NCI-H2029 treated with DMSO at 0.1 percent for 48 hours (cell line): ENCODE measurements at places on chromosomes 2 and 18.

GRCh38 chr18:79106084-79106483, 36.9 kb downstream of the ATP9B start:
- no peak for DNase-seq

- no peak for DNase-seq
Observed at GRCh38 chr18:73711256-73711655, 436.4 kb downstream of the FBXO15 start.

DNA sequence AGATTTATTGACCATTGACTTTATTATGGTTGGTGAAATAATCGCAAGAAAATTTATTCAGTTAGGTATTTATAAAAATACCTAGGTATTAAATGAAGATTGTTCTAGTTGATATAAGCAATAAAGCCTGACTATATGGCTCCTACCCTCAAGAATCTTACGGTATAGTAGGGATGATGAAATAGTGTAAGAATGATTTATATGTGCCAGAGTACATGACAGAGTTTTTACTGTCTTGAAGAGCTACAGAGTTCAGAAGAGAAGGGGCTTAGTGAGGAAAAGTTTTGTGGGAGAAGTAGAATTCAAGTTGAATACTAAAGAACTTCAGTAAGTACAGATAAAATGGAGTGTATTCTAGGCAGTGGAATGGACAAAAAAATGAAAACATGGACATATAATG, 9.7 kb downstream of the CREB1 start:
- DNase-seq = no peak

GRCh38 chr2:114046866-114047435, 157.1 kb downstream of the ACTR3 start:
- DNase-seq = no peak

DNA sequence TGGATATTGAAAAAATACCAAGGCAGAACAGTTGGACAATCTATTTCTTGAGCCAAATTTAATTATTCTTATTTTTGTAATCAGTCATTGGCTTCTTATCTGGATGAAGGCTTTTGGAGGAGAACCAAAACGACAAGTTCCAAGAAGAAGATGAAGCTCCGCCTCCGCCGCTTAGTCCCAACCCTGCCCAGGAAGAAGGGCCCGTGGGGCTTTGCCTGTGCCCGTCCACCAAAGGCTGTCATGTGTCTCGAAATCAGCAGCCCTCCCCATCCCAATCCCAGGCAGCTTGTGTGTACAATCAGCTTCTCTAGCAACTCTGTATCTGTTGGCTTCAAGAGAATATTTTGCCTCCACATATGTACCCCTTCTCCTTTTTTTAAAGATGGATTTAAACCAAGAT, 24.6 kb downstream of the PTRHD1 start:
- DNase-seq = no peak

DNA sequence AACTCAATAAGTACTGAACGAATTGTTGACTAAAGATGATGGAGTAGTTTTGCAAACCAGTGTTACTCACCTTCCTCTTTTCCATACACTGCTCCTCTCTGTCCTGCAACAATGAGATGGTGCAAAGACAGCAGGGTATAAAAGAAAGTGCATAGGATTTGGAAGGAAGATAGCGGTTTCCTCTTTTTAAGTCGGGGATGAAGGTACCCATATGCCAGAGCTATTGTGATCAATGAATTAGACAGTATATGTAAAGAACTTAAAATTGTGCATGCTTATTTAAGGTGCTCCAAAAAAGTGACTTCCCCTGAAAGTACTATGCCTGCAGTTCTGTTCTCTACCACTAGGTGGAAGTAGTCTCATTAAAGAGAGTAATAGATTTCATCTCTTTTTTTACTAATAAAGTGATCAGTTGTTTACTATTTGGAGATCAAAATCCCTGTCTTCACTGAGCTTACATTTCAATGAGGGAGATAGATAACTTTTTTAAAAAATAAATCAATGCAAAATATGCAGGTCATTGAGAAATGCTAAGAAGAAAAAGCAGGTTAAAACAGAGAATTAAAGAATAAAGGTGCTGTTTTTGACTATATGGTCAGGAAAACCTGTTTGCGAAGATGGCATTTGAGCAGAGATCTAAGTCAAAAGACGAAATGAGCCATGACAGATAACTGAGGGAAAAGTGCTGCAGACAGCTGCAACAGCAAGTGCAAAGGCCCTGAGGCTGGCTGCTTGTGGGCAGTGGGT, 339.7 kb upstream of the SLC14A2 start:
- no peak for DNase-seq

- DNase-seq = no peak
Observed at GRCh38 chr2:54549917-54550518, 93.9 kb downstream of the SPTBN1 start.

DNA sequence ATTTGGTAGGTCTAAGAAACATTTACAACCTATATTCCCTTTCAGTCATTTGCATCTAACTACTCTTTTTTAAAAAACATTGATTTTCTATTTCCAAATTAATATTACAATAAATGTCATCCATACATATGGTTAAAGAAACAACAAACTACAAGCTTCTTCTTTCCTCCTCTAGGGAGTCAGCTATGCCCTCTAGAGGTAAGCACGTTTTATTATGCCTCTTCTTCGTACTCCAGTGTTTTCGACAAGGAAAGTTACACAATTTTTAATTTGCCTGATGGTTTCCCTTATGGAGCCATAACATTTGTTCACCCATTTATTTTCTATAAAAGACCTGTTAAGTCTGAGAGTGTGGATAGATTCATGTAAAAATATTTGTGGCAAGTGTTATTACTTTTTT, 183.4 kb upstream of the CDH7 start:
- no peak for DNase-seq

DNA sequence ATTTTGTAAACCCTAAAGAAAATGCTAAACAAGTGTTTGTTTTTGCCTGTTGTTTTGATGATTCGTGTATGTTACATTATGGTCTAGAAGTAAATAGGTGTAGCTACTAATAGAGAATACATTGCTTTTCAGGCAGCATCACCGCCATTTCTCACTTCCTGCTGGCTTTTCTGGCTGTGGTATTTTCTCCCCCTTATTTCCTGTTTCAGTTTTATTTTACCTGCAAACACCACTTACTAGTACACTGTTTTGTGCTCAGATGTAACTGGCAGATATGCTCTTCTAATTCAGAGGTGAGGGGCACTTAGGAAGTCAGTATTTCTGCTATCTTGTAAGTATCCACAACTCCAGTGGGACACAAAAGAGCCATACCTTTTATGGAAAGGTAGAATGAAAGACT, 38.1 kb upstream of the SLC3A1 start:
- DNase-seq = no peak

- no peak for DNase-seq
Observed at GRCh38 chr2:233764264-233764663, 4.2 kb downstream of the UGT1A1 start.

DNA sequence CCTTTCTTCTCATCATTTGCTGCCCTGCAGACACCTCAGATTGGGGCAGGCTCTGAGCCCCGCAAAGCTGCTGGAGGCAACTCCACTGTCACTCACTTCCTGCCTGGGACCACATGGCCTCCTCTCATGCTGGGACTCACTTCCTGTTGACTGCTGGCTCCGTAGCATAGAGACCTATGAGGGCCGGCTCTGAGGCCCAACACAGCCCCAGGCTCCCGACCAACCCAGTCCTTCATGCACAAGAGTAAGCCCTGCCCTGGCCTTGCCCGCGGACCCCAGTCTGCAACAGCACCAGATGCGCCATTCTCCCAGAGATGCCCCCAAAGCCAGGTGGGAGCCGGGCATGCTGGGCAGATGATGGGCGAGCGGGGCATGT, 55.7 kb downstream of the DNMT3A start:
- DNase-seq = no peak

- DNase-seq = no peak
Observed at GRCh38 chr2:96142217-96143113, 2.8 kb downstream of the DUSP2 start.

- DNase-seq = no peak
Observed at GRCh38 chr2:169265591-169265990, 96.7 kb downstream of the LRP2 start.

DNA sequence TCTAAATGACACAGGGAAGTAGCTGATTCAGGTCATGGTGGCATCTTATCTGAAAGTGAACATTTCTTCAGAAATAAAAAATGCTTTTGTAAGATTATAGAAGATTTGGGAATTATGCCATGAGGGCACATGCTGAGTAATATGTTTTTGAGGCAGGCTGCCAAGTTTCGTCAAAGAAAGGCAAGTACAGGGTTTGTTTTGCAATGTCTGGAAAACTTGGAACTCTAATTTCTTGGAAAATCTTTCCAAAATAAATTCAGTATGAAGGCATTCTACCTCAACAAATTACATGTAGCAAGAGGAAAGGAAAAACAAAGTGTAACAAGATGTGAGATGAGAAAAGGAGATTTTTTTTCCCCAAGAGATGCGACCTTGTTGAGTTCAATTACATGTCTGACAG, 167.7 kb downstream of the PLCL1 start:
- DNase-seq = no peak

DNA sequence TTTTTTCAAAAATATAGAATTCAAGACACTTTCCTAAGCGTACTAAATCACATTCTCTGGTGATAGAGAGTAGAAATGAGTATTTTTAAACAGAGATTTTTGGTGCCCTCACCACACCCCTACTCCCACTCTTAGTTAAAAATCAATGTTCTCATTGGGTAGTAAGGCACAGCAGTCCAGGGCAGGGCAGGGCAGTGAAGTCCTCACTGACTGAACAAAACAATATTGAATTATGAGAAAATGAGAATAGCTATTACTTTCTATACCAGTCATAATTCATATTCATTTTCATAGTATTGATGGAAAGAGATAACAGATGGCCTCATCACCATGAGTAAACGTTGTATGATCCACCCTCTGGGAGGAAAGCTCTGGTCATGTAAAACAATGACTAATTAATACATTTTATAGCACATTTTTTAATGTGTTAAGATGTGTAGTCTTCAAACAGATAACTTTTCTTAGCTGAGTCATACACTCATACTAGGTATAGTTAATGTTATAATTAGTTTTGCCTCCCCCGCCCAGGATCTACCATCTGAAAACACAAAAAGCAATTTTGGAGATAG, 686.1 kb downstream of the KCNJ3 start:
- DNase-seq = no peak

GRCh38 chr2:1538663-1539062, 125.4 kb downstream of the TPO start:
- no peak for DNase-seq

DNA sequence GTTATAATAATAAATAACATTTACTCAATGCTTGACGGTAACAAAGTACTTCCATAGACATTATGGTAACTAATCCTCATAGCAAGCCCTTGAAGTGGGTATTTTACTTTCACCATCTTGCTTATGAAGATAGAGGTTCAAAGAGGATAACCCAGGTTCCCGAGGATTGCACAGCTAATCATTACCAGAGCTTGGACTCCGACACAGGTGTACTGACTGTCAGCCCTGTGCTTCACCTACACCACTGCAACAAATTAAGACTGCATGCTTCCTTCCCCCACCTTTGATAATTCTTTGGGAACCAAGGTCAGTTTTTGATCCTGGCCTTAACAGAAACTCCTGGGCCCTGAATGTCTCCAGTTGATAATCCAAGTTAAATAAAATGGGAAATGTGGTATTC, 48.9 kb downstream of the FAM98A start:
- no peak for DNase-seq

- DNase-seq = no peak
Observed at GRCh38 chr2:106053116-106053515, 141.0 kb downstream of the UXS1 start.

- DNase-seq = no peak
Observed at GRCh38 chr18:7840411-7840810, 273.3 kb downstream of the PTPRM start.

GRCh38 chr2:8264981-8265380, 416.9 kb upstream of the ID2 start:
- DNase-seq = no peak

- no peak for DNase-seq
Observed at GRCh38 chr18:70074116-70074515, 126.4 kb upstream of the CD226 start.

GRCh38 chr2:229071292-229071976, 199.7 kb downstream of the PID1 start:
- no peak for DNase-seq

GRCh38 chr2:19747310-19748072, 154.3 kb downstream of the TTC32 start:
- no peak for DNase-seq

GRCh38 chr2:186460465-186460864, 25.6 kb upstream of the ZC3H15 start:
- DNase-seq = no peak

- no peak for DNase-seq
Observed at GRCh38 chr2:9517118-9517782, 38.4 kb downstream of the ADAM17 start.

GRCh38 chr2:68951899-68952298, 794 bp downstream of the GKN2 start:
- DNase-seq = no peak

DNA sequence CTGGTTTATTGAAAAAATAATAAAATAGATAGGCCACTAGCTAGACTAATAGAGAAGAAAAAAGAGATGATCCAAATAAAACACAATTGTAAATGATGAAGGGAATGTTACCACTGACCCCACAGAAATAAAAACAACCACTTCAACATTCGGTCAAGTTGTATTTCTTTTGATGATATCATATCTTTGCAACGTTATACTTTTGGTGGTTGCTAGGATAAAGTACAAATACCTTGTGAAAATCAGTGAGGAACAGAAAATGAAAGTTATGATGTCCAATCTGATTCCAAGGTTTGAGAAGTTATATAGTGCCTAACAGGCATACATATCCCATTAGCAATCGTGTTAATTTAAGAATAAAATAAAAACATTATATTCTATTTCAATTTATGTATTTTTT, 6.6 kb upstream of the ASNSD1 start:
- no peak for DNase-seq

DNA sequence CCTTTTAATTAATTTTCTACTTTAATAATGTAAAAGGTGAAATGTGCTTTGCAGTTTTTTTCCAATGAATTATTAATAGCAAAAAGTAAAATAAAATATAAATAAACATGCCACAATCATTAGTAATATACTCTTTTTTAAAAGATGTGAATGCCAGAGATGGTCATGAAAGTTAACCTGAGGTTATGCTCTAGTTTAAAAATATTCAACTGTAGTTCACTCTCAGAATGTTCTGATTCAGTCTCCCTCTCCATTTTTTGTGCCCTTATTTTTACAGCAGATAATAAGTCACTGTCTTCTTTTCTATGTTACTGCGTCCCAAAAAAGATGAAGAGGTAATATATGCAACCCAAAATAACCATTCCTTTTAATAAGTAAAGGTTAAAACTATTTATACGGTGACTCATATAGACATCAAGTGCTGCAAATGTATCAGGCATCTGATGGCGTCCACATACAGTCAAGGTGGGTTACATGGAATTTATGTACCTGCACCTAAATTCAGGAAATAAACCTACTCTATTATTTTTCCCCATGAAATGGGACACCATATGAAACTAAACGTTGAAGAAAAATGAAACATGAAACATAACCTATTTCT, 153.6 kb upstream of the ZNF804A start:
- DNase-seq = no peak

GRCh38 chr2:121046335-121046734, 238.7 kb downstream of the TFCP2L1 start:
- no peak for DNase-seq
